ENCODE measurements at places on chromosomes 12 and 14. TPM values are rescaled to one million over a fixed set of nuclear protein-coding genes. Genes with fewer than 3 reads are reported as not detected.

Gene CLEC1A
- not detected for total RNA-seq

Gene GUCY2C
- not detected for total RNA-seq

Gene MEG3
- 155 TPM for total RNA-seq

GRCh38 chr12:125373375-125373774 is 308.1 kb downstream of the AACS start:
- no peak for DNase-seq

- DNase-seq, result no peak
These were observed 2.5 kb downstream of the HNRNPA1 start for GRCh38 chr12:54282949-54283593.

DNA sequence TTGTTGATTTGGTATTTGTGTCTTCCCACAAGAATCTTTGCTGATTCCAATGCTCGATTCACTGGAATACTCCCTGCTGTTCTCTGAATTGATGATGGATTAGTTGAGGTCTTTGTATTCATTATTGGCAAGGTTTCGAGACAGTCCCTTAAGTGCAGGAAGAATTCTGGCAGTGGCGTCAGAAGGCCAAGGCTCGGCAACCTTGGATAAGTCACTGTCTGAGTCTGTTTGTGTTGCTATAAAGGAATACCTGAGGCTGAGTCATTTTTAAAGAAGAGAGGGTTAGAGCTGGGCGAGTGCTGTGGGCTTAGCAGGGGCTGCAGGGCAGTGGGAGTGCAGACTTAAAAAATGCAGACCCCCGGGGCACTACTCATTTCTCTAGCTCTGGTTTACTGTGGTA is 56.9 kb downstream of the CHST11 start:
- DNase-seq, result no peak

All from fibroblast of the aortic adventitia (primary cell).